ENCODE measurements at places on chromosomes 1 and 21.

DNA sequence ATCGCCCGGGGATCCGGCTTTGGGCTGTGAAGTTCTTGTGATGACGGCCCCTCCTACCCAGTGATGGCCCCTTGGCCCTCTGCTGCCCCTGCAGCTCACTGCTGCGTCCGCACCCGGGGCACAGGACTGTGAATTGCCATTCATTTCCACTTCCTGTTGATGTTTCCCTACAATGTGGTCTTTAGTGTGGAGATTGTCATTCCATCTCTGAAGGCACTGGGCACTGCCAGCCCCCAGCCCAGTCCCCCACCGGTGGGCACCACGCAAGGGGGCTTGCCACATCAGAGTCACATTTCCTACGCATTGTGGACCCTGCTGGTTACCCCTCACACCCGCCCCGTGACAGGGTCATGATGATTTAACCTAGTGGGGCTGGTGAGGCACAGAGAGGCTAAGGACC lies 2.5 kb upstream of the MX2 start:
- no peak for DNase-seq

- peak; percentile 93 for DNase-seq
Measured at GRCh38 chr1:58816072-58816746, 32.4 kb upstream of the JUN start.

GRCh38 chr21:29195981-29196669 lies 65.7 kb downstream of the MAP3K7CL start:
- no peak for DNase-seq

DNA sequence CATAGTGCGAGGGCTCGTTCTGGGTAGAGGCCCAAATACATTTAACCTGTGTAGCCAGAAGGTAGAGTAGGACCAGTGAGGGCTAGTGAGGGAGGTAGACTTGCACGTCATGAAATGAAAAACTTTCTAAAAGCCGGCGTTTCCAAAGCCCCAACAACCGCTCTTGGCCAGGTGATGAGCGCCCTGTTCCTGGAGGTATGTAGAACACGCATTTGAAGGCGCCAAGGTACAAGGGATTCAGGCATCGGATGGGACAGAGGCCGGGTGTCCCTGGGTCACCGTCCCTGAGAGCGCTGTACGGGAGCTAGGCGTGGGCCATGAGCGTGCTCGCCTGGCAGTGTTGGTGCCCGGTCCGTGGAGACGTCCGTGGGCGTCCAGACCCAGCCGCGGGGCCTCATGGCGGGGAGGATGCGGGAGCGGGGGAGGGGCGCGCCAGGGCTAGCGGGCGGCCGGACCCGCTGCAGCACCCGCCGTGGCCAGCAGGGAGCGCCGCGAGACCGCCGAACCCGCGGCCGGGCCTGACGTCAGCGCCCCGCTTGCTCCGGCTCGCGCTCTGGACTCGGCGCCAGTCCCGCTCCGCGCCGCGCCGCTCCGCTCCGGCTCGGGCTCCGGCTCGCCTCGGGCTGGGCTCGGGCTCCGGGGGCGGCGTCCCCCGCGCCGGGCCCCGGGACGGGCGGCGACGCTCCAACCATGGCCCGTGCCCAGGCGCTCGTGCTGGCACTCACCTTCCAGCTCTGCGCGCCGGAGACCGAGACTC lies at the start of gene PTPRU:
Gene PTPRU (plus strand): TSS at position 568 of the 757 bp plus-strand sequence. CDS start 123 bp downstream, at position 691.
- peak; percentile 77 for DNase-seq

DNA sequence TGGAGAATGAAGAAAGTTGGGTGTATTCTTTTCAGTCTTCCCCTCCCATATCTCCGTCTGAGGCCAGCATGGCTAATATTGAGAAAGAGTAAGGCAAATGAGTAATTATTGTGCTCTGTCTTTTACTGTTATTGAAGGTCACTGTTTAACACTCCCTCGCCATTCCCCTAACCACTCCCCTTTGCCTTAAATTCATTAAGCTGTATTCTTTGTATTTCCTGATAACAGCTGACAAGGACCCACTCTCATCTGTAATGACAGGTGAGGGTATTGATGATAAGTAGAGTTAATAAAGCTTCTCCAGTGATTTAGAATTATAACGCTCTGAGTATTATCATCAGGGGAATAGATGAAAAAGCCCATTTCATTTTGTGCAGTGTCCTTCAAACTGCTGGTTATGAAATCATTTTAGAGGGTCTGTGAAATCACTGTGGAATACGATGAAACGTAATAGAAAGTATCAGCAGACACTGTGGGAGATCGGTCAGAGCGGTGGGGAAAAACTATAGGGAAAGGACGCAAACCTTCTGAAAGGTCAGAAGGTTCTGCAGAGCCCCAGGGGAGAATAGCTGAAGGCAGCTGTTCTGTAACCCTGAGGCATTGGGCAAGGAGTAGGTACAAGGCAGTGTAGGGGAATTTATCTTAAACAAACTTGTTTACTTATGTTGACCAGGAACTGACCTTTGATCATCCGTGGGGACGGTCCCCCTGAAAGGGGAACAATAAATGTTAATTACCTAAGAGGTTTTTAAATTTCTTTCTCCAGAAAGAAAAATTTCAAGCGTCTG lies 46.3 kb upstream of the CACYBP start:
- DNase-seq: no peak

DNA sequence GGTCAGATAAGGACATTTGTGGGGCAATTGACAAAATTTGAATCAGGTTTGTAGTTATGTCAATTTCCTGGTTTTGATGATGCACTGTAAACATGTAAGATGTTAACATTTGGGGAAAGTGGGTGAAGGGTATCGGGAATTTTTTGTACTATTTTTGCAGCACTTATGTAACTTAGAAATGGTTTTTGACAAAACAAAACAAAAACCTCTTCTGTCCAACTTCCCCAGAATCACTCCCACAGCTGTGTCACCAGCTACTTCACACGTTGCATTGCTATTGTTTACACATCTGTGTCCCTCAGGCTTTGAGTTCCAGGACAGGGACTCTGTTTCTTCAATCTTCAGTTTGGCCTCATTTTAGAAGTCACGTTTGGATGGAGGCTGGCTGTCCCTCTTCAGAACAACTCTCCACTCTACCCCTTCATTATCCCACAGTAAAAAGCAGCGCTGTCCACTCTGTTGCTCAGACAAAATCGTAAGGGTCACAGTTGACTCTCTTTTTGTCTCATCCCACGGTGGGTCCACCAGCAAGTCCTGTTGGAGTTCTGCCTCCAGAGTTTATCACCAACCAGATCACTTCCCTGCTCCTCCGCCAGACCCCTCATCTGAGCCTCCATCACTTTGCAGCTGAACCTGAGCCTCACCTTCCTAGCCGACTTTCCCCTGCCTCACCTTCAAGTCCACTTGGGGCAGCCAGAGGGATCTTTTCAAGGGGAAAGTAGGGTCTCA lies 63.2 kb downstream of the NENF start:
- no peak for DNase-seq

- no peak for DNase-seq
Measured at GRCh38 chr1:66346057-66346795, 187.7 kb upstream of the SGIP1 start.

DNA sequence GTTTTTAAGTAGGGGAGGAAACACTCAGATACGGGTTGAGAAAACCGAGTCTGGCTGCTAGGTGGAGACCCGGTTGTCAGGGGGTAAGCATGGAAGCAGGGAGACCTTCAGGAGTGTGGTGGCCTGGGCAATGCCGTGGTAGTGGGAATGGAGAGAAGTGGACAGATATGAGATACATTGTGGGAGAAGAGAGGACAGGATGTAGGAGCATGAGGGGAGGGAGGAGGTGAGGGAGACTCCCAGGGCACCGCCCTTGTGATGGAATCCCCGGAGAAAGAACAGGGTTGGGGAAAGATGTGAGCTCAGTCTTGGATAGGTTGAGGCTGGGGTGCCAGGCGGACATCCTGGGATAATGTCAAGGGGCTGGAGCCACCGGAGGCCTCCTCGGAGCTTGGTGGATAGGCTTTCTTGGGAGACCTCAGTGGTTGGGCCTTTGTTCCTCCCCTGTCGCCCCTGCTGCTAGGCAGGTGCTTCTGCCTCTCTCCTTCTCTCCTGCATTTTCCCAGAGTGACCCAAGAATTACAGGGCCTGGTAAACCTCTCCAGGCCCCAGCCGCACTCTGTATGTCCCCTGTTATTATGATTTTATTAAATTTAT lies 21.3 kb downstream of the ZNF362 start:
- DNase-seq: no peak

DNA sequence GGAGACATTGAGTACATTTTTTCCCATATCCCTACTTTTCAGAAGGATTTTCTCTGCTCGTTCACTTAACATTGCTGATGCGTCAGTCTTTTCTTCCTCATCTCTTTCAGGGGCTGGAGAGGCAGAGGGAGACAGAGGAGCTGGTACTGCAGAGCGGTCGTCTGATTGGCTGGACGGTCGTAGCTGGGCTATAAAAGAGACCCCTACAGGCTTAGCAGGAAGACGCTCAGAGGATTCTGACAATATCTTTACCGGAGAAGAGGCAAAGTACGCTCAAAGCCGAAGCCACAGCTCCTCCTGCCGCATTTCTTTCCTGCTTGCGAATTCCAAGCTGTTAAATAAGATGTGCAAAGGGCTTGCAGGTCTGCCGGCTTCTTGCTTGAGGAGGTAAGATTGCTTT lies at the start of gene RGS4:
Gene RGS4 (plus strand): TSS at position 220 of the 400 bp plus-strand sequence. CDS start 124 bp downstream, at position 344.
- peak; percentile 4 for DNase-seq

GRCh38 chr1:98181036-98181764 lies 260.4 kb upstream of the DPYD start:
- DNase-seq: no peak

GRCh38 chr1:1990222-1990621 lies 13.4 kb downstream of the CFAP74 start:
- DNase-seq: no peak

DNA sequence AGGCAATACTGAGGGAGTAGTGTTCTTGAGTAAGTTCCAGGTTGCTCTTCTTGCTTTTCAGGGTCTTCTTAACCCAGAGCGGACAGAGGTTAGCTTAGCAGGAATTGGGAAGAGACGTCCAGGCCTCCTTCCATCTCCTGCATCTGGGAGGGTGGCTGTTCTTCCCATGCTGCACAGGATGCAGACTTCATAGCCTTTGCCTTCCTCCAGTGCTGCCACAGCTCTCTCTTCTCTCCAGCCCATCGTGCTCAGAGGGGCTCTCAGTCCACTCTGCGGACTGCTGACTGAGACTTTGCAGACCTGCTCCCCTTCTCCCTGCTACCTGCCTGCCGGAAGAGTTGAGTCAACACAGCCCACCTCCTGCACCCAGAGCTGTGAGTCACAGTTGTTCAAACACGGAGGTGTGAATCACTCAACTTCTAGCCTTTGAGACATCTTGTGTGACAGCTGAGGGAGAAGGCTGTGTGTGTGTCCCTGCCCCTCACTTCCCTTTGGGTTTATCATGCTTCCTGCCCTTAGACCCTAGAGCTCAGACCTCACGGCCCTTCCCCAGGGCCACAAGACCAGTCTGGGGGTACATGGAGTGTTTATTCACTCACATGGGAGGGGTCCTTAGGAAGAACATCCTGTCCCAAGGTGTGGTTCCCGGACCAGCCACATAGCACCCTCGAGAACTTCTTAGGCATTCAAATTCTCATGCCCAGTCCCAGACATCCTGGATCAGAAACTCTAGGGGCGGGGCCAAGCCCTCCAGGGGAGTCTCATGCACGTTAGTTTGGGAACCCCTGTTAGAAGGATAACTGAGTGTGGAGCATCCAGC lies 158.3 kb upstream of the CACNA1E start:
- DNase-seq: no peak

- DNase-seq: no peak
Measured at GRCh38 chr1:12073796-12074195, 10.7 kb downstream of the TNFRSF8 start.

GRCh38 chr1:209190591-209191261 lies 392.8 kb upstream of the CAMK1G start:
- peak; percentile 58 for DNase-seq

DNA sequence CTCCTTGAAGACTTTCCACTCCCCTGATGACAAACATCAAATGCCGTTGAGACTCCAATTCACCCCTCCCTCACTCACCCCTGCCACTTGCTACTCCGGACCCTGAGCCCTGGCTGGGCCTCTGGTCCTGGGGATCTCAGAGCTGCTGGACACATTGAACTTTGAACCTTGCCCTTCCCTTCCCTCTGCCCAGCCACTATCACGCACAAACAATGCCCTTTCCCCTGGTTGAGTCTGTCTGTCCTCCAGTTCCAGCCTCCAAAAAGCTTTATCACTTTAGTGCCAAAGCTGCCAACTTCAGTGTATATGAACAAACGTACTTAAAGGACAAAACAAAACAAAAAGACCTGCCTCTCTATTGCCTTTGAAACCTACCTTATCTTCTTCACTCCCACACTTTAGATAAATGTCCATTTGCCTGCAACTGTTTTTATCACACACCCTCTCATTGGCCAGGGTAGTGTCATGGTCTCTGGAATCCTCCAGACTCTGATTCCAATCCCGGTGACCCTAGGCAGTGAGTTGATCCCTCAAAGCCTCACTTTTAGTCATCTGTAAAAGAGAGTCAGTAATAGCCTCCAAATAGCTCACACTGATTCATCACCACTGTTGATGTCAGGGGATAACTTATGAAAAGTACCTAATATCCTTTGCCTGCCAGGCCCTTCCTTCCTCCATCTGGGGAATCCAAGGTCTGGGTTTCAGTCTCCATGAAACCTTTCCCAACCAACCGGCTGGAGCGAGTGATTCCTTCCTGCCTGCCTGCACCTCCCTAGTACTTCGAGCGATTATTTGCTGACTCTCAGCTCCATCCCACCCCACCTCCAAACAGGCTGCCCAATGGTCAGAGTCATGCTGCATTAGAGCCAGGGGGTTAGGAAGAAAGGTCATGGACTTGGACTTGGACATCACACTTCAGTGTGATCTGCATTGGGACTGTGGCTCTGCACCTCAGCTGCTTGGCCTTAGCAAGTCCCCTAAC lies 15.9 kb upstream of the SPOCD1 start:
- DNase-seq: no peak

GRCh38 chr1:52702886-52703787 lies 5.0 kb upstream of the COA7 start:
- DNase-seq: peak; percentile 92

DNA sequence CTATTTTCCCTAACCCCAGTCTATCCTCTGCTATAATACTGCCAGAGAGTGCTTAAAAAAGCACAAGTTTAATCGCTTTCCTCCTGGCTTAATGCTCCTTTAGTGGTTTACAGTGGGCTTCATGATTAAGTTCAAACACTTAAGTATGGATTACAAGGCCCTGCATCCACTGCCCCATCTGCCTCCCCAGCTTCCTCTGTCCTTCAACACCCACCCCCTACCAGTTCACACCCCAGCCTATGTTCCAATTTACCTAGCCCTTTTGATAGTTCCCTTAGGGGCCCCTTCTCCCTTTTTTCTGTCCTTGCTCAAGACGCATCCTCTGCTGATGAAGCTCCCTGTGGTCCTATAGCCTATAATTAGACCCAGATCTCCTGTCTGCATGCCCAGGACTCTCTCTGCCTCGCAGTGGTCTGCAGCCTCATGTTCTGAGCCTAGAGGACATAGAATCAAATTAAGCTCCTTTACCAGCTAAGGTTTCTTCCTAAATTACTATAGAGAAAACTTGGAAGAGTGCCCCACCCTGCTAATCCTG lies 212.5 kb downstream of the FGGY start:
- no peak for DNase-seq

GRCh38 chr1:4053774-4054173 lies 153.7 kb upstream of the C1orf174 start:
- DNase-seq: no peak

- no peak for DNase-seq
Measured at GRCh38 chr1:85484264-85484663, 19.3 kb upstream of the DDAH1 start.

GRCh38 chr1:171250263-171250662 lies 2.0 kb downstream of the FMO1 start:
- DNase-seq: no peak

GRCh38 chr1:192496369-192497056 lies 79.1 kb upstream of the RGS1 start:
- no peak for DNase-seq

All from thyroid gland (tissue), 4 donors.